ENCODE measurements at places on chromosomes 1 and 21.

GRCh38 chr1:165494949-165495857, 48.6 kb upstream of the LRRC52 start:
- no peak for DNase-seq

GRCh38 chr1:216535059-216535458, 111.8 kb upstream of the USH2A start:
- no peak for DNase-seq

- DNase-seq, result peak; percentile 70
These were observed 1.6 kb upstream of the METTL25B start for GRCh38 chr1:156726549-156727226.

DNA sequence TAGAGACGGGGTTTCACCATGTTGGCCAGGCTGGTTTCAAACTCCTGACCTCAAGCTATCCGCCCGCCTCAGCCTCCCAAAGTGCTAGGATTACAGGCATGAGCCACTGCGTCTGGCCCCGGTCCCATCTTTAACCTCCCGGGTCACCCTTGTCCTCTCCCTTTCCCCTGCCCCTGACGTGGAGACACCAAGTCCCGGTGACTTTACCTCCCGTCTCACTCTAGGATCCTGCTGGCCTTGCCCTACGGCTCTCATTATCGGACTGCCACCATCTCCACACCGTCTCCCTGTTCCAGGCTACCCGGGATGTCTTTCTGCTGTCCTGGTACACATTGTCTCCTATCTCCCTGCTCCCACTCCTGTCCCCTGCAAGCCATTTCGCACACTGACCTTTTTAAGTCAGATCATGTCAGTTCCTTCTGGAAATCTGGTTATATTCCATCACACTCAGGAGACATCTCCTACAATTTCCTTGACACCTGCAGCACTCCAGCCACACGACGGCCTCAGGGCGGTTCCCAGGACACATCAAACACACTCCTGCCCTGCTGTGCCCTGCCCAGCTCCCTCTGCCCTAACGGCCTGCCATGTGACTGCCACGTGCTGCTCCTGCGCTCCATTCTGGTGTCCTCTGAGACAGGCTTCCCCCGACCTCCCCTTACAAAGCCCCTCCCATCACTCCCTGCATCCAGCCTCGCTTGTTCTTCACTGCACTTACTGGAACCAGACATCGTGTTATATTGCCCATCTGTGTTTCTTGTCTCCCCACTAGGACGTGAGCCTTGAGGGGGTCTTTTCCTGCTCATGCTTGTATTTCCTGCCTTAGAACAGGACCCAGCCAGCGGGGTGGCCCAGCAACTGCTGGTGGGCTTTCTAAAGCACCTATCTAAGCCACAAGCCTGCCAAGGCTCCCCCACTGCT, 32.7 kb downstream of the TTC39A start:
- no peak for DNase-seq

- no peak for DNase-seq
These were observed 1152.2 kb upstream of the ADGRL4 start for GRCh38 chr1:80158771-80159170.

DNA sequence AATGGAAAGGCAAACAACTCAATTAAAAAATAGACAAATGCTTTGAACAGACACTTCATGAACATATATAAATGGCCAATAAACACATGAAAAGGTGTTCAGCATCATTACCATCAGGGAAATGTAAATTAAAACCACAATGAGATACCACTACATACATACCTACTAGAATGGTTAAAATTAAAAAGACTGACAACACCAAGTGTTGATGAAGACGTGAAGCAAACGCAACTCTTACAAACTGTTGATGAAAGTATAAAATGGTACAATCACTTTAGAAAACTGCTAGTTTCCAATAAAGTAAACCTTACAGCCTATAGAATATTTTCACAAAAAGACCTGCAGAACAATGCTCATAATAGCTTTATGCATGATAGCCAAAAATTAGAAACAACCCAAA, 10.1 kb downstream of the EIF2B3 start:
- no peak for DNase-seq

- no peak for DNase-seq
These were observed 29.2 kb downstream of the CDC7 start for GRCh38 chr1:91529856-91530255.

DNA sequence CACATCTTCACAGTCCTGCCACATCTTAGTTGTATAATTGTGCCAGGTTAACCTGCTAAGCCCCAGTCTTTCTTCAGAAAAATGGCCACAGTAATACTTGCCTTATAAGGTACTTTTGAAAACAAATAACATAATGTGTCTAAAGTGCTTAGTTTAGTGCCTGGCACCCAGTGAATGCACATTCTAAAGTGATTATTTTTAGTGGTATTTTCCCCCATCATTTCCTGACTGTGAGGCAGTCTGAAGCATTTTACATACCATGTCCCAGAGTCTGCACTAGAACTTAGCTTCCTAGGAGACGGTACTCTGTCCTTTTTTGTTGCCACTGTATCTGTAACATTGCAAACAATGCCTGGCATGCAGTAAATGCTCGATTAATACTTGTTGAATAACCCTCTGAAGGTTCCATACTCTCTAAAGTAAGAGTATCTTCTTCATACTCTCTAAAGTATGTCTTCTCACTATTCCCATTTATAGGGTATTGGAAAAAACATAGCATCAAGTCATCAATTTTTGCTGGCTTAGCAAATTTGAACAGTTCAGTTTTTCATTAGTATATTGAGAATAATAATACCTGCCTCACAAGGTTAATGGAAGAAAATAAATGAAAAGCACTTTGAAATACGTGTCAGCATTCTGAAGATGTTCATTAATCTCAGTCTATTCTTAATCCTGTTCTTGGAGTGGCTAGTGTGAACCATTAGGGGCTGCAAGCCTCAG, 43.7 kb downstream of the FMO3 start:
- no peak for DNase-seq

- no peak for DNase-seq
These were observed 30.8 kb upstream of the EPS8L3 start for GRCh38 chr1:109794319-109795132.

GRCh38 chr1:94031591-94031990, 89.4 kb downstream of the ABCA4 start:
- DNase-seq, result no peak

DNA sequence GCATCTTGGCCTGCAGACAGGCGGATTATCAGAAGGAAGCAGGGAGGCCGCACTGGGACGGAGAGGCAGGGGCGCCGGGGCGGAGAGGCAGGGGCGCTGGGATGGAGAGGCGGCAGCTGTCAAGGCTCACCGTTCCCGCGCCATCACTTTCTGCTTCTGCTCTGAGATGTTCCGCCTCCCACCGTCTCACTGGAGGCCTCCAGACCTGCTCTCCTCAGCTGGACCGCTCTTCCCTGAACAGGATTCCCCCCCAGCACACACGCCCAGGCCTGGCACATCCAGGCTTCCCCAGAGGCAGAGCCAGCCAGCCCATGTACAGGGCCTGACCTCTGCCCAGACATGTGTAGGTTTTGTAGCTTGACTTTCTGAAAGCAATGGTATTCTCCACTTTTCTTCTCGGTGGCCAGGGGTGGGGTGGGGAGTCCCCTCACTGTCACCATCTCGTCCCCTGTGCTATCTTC, 84.1 kb downstream of the RIPK4 start:
- DNase-seq, result no peak

DNA sequence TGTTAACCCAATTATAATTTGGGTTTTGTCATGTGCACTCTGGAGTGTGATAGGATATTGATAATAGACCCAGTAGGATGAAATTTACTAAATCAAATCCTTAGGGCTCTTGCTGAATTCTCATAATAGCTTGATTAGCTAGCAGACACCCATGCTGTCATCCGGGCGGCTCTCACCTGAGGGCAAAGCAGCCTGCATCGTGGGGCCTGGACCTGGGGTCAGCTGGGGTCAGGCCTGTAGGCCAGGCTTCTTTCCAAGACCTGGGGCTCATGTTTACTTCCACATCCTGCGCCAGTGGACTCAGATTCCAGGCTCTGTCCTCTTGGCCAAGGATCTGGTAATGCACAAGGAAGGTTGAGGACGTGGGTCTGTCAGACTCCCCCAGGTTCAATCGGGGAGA, 486.3 kb downstream of the NPHP4 start:
- DNase-seq, result no peak

DNA sequence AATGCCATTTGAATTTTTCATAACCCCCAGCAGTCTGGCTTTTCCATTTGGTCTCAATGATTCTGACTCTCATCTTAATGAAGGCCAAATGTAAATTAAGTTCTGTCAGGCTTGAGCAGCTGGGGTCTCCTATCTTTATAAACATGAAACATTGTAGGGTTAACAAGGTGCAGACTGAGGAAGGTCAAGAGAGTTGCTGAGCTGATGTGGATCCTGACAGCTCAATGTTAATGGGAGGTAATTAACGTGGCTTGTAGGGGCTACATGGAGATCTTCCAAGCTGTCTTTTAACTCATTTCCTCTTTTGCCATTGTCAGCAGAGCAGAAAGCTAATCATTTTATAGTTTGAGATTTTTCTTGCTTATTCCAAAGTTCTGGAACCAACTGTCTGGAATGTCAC, 55.2 kb downstream of the FGGY start:
- no peak for DNase-seq

DNA sequence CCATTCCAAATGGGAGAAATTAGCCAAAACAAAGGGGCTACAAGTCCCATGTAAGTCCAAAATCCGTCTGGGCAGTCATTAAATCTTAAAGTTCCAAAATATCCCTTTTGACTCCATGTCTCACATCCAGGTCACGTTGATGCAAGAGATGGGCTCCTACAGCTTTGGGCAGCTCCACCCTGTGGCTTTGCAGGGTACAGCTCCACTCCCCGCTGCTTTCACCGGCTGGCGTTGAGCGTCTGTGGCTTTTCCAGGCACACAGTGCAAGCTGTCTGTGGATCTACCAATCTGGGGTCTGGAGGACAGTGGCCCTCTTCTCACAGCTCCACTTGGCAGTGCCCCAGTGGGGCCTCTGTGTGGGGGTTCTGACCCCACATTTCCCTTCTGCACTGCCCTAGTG, 130.2 kb downstream of the TPR start:
- peak; percentile 7 for DNase-seq

DNA sequence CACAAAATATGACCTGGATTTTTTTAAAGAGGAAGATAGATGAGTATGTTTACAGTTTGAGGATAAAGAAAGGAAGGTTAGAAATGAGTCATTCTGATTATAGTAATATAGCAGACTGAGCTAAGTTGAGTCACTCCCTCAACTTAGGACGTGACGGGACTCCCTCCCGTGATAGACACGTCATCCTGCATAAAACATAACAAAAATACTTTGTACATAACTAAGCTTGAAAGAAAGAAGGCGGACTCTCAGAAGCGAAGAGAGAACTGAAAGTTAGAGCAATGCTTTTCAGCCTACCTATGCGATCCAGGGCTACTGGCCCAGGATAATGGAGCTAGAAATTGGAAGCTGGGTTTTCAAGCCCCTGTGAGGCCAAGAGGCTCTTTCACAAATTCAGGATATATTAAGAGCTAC, 53.0 kb upstream of the DESI2 start:
- DNase-seq, result peak; percentile 59

GRCh38 chr1:198168227-198168626, 11.4 kb downstream of the NEK7 start:
- DNase-seq, result no peak

- DNase-seq, result no peak
These were observed 11.5 kb downstream of the ABL2 start for GRCh38 chr1:179217943-179218507.

DNA sequence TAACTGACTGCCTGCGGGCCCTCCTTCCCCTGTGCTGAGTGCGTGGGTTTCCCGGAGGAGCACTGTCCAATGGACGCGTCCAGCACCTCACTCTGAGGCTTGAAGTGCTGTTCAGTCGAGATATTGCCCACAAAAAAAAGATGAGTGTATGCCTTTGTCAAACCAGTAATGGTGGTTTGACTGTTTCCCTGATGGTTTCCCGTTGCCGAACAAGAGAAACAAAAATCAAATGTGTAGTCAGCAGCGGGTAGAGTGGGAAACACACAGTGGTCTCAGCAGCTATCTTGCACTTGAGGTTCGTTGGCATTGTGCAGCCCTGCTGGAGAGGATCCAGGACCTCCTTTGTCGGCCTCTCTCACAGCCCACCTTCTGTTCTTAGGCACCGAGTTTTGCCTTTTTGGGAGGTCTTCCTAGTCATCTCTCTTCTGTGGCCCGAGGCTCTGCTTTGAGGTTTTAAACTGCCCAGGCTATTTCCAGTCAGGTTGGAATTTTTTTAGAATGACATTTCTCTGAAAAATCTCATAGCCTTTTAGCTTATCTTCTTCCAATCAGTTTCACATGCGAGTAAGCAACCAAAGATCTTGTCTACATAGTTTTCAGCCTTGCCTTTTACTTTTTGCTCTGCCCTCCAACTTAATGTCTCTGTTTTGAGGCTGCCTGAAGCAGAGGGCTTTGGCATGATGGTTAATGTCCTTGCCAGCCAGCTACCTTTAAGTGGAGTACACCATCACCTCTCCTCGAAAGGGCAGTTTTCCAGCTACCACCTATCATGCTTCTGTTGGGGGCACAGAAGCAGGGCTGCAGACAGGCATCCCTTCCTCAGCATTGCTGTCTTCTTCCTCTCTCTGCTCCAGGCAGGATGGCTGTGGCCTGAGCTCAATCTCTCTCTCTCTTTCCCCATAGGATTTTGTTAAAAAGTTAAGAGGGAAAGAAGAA, 132.3 kb downstream of the URB2 start:
- DNase-seq, result no peak

DNA sequence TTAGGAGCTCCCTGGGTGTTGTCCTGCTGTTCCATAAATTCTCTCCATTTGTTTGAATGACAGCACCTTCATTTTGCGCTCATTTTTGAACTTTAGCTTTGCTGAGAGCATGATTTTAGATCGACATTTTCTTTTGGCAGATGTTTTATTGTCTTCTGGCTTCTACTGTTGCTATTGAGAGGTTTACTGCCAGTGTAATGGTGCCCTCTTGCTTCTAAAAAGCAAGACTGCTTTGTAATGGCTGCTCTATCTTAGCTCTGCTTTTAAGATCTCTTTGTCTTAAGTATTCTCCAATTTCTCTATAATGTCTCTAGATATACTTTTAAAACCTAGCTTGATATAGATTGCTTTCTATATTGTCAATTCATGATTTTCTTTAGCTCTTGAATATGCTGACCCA, 27.8 kb downstream of the THEM4 start:
- no peak for DNase-seq

DNA sequence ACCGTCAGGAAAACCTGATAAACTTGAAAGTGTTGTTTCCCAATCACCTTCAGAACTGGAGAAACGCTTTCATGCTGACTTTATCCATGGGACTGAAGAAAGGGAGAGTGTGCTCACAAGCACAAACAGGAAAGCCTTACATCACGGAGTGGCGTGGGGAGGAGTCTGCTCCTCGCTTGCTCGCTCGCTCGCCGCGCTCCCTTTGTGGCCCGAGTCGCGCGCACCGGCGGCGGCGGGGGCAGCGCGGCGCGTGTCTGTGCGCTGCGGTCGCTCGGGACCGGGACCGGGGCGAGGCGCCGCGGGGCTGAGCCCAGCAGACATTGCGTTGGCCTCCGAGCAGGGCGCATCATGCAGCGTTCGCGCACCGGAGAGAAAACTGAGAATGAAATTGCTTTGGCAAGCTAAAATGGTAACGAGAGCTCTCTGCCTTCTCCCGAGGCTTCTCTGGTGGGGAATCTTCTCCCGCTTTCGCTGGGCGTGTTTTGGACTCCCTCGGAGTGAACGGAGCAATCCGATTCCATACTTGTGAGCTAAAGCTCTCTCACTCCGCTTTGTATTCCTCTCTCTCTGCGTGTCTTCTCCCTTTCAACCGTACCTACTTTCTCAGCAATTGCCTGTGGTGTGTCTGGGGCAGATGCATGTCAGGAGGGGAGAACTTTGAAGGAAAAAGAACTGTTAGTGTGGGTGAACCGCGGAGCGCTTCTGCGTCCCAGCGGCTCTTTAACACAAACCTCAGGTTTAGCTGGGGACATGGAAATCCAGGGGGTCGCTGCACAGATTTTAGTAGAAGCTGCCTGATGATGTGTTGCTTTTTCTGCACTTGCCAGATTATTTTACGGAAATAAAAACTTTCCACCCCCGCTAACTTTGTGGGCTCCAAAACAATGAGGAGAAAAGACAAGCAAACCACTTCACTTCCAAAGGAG, at the start of gene RGL1:
RGL1 (plus strand) TSS at position 205 of the 926 bp plus-strand sequence; CDS start at position 383, 178 bp downstream.
- DNase-seq, result peak; percentile 48
